ENCODE measurements at places on chromosomes 6 and 20.

- no peak for DNase-seq
Observed at GRCh38 chr6:146543940-146544615, 445 bp downstream of the RAB32 start.

- no peak for DNase-seq
Observed at GRCh38 chr6:64831680-64832079, 875.3 kb downstream of the EYS start.

- peak; percentile 10 for DNase-seq
Observed at GRCh38 chr6:147201885-147202515, 2.2 kb upstream of the STXBP5 start.

- DNase-seq: no peak
Observed at GRCh38 chr6:46290421-46291274, 119.9 kb upstream of the ENPP5 start.
